CD4-positive, alpha-beta T cell treated with Interleukin-15 for 4 hours (primary cell): ENCODE measurements at places on chromosomes 6 and 20.

- DNase-seq: no peak
Measured at GRCh38 chr20:54680872-54681619, 205.7 kb downstream of the DOK5 start.

DNA sequence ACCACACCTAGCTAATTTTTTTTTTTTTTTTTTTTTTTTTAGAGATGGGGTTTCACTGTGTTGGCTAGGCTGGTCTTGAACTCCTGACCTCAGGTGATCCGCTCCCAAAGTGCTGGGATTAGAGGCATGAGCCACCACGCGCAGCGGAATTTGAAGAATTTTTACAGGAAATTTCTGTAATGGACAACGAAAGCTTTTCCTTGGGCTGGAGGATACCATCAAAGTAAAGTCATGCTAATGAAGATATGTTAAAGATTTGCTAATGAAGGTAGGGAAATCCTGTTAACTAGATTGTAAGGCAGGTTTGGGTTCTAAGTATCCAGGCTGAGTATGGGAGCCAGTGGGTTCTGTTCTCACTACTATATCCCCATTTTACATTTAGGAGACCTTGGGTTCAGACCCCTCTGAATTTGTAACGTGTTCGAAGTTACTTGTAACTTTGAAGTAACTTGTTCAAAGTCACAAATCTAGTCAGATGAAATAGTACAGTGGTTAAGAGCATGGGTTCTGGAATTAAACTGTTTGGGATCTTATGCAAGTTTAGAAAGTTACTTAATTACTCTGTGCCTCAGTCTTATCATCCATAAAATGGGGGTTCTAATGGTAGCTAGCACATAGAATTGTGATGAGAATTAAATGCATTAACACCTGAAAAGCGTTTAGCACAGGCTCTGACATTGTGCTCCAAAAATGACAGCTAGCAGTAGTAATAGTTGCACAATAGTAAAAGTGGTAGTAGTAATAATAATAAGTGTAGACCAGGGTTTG is 123.4 kb upstream of the GPR6 start:
- no peak for DNase-seq

GRCh38 chr6:40671001-40671693 is 84.0 kb upstream of the LRFN2 start:
- no peak for DNase-seq

- no peak for DNase-seq
Measured at GRCh38 chr6:63936399-63936798, 300.8 kb downstream of the PHF3 start.

- DNase-seq: no peak
Measured at GRCh38 chr20:9981829-9982228, 53.0 kb upstream of the ANKEF1 start.

GRCh38 chr20:38152621-38153221 is 12.3 kb downstream of the TGM2 start:
- peak; percentile 5 for DNase-seq

- no peak for DNase-seq
Measured at GRCh38 chr20:1263853-1264252, 2.2 kb upstream of the SNPH start.

DNA sequence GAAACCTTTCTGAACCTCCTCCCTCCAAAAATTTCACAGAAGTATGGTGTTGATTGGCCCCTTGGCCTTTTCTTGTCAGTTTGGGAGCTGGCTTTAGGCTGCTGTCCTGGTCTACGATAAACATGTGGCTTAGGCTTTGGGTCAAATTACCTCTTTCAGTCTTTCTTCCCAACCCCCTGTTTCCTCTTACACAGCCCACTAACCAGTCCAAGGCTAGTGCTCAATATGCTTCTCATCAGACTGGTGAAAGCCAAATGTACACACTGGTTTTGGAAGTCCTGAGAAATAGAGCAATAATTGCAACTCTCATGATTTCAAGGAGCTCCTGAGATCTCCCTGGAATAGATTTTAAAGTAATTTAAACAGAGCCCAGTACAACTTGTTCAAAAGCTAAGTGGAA is 933.7 kb upstream of the GJE1 start:
- no peak for DNase-seq

- peak; percentile 7 for DNase-seq
Measured at GRCh38 chr6:130076512-130076911, 58.1 kb downstream of the L3MBTL3 start.

DNA sequence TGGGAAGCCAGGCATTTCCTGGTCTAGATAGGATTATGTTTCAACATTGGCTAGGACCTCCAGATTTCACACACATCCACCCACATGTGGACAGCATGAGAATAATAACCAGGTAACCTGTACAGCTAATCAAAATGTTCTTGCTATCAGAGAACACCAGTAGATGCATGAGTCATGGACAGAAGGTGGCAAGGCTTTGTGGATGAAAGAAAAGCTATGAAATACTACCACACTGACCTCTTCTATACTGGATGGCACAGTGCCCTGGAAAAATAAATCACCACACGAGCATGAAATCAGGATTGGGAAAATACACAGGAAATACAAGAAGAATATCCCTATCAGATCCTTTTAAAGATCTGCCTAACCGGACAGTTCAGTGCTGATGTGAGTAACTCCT is 113.0 kb downstream of the GMDS start:
- no peak for DNase-seq

- DNase-seq: no peak
Measured at GRCh38 chr20:32456869-32457478, 98.8 kb downstream of the ASXL1 start.

GRCh38 chr20:4513720-4514119 is 208.0 kb upstream of the PRND start:
- no peak for DNase-seq

GRCh38 chr6:128316258-128316929 is 204.0 kb downstream of the PTPRK start:
- DNase-seq: no peak

- DNase-seq: no peak
Measured at GRCh38 chr20:49712646-49712995, 1.1 kb downstream of the B4GALT5 start.
